Right forelimb (tissue), 1 donor: ENCODE measurements at places on chromosomes 7 and 10.

- DNase-seq = no peak
These were observed 31.4 kb upstream of the BTBD16 start for GRCh38 chr10:122239578-122240257.

DNA sequence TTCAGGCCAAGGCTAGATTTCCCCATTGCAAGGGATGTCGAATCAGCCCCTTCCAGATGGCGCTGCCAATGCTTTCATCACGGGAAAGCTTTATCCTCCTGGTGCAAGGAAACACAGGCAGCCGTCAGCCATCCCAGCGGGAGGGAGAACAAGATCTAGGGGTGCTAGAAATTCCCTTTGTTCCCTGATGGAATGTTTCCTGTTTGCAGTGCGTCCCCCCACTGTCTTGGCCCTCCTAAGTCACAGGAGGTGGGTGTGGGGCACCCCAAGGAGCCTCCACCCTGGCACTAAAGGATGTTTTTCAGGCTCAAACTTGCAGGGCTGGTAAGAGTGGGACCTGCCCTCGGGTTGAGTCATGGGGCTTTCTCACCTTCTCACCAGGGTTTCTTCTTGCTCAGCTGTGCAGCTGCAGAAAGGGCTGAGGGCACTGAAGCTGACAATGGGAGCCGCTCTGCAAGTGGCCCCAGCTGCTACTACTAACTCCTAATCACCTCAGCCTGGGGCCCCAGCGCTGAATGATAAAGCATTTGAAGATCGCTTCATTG lies 103.6 kb downstream of the PRPF18 start:
- no peak for DNase-seq

DNA sequence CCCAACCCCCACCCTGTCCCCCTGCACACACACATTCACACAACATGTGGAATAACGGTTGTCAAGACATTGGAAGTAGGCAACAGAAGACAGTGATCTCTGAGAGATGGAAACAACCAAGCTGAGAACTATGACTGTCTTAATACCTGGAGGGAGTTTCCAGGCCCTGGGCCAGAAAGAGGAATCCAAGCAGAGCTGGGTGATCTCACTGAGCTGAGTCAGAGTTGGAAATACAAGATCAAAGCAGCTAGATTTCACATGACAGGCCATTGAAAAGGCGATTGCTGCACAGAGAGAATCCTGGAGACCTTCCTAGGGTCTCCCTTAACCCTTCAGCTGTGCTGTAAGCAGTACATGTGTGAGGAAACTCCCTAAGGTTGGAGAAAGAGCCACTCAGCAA lies 165.8 kb upstream of the PRSS1 start:
- no peak for DNase-seq

- no peak for DNase-seq
These were observed 161.6 kb downstream of the BICC1 start for GRCh38 chr10:58674251-58674650.

GRCh38 chr10:106508950-106509349 lies 655.6 kb downstream of the SORCS1 start:
- DNase-seq = no peak

- DNase-seq = no peak
These were observed 15.6 kb downstream of the FAM107B start for GRCh38 chr10:14758994-14759664.

DNA sequence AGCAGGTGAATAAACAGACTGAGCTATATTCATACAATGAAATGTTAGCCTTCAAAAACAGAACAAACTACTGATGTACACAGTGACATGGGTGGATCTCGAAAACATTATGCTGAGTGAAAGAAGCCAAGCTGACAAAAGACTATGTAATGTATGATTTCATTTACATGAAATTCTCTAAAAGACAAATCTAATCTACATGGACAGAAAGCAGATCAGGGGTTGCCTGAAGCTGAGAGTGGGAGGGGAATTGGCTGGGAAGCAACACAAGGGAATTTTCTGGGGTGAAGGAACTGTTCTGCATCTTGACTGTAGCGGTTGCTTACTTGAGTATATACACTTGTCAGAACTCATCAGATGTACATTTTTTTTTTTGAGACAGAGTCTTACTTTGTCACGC lies 121.7 kb upstream of the SVIL start:
- no peak for DNase-seq

DNA sequence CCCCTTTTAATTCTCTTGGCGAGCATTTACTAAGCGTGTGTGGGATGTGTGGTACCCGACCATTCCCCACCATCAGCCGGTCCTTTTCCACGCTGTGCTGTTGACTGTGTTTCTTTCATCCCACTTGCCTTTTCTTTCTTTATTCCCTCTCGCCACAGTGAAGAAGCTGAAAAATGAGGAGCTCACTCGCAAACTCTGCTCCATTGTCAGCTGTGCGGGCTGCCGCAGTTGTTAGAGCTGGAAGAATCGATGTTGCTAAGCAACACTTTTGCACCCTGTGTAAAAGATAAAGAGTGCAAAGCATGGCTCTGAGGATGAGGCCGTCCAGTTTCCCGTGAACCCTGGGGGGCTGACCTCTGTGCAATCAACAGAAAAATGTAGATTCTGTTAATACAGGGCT lies 203.1 kb upstream of the NEBL start:
- DNase-seq = no peak

DNA sequence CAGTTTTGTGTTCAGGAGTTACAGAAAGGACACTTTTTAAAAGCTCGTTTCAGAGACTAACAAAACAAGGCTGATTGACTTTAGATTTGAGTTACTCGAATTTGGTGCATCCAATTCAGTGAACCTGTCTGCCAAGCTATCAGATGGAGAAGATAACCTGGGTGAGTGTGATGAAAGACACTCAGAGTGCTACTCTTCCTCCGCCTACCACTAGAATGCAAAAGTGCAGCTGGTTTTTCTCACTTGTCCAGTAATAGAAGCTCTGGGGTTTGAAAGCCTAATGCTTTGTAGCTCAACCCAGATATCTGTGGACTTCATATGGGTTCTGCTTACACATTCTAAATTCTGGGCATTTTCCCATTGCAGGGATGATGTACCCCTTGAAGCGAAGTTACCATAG lies 82.8 kb upstream of the NPY start:
- no peak for DNase-seq

DNA sequence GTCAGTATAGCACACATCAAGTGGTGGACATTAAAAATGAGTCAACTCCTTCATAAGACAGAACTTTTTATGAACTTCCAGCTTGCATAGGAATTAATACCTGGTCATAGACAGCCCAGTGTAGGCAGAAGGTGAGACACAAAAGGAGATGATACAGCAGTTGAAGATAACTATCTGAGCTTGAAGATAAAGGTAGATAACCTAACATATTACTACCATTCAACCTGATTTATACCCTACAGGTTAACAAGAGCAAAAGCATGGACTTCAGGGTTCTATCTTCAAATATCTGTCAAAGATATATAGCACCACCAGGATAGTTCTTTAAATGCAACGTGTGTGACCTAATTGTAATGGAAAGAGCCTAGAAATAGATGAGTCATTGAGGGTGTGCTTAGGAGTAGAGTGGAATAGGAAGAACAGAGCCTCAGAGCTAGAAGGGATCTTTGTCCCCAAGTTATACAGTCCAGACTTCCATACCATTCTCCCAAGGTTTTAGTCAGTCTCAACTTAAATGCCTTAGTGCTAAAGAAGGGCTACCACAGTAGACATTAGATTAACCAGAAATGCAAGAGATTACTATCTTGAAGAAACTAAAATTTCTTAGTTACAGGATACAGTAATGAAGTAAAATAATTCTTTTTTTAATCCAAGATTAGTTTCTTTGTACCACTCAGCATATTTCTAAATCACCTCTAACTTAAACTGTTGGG lies 9.2 kb downstream of the ZNF800 start:
- no peak for DNase-seq

DNA sequence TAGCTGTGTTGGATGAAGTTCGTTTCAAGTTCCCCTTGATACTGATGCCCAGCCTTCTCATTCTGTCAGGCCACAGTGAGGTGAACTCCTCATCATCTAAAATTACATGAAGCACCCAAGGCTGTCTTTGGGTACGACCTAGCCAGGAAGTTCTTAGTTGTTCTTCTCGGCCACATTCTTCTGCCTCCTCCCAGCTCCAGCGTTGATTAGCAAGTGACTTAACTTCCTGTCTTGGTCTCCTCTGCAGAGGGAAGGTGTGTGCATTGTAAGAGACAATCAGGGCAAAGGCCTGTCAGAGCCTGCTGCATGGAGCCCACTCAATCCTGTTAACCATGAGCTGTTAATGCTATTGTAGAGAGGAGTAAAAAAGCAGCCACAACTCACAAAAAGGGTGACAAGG lies 43.2 kb upstream of the CPXM2 start:
- no peak for DNase-seq

GRCh38 chr10:30709700-30710358 lies 80.3 kb upstream of the LYZL2 start:
- no peak for DNase-seq

GRCh38 chr7:70619659-70620058 lies 512.3 kb upstream of the GALNT17 start:
- no peak for DNase-seq

DNA sequence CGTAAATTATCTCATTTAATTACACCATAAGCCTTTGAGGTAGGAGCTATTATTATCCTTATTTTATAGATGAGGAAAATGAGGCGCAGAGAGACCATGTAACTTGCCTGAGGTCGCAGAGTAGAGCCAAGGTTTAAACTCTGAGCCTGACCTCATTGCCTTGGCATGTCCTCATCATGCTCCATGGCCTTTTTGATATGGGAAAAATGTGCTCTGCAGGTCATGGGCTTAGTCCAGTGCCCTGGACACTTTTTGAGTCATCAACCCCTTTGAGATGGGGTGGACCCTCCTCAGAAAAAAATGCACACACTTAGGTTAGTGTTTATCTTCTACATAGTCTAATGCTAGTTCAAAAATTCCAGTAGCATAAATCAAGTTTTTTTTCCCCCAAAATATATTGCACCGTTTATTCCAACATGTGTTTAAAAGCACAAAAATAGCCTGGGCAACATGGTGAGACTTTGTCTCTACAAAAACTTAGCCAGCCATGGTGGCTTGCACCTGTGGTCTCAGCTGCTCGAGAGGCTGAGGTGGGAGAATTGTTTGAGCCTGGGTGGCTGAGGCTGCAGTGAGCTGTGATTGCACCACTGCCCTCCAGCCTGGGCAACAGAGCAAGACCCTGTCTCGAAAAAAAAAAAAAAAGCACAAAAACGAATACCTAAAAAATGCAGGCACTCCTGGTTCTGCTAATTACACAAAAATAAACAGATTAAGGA lies 28.6 kb upstream of the TMEM178B start:
- DNase-seq = no peak

DNA sequence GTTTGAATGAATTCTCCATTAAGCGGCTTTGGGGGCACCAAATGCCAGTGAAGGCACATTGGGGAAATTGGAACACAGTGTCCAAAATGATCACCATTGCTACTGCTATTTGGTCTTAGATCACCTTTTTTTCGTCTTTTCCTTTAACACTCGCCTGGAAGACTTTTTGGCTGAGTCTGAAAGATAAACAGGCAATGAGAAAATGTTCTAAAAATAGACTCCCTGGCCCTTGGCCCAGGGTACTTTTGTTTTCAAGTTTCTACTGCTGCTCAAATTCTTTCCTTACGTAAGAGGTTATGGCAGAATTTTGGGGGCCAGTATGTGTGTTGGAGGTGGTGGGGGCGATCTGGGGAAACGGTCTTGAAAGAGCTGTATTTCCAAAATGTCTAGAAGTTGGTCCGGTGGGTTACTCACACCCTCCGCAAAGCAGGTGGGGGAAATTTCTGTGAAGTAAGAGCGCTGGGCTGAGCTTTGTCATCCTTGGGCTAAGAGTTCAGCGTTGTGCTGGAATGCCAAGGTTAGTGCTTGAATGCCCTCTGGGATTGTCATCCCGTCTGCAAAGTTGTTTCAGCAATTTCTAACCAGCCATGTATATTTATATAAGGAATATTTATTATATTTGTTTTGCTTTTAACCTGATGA lies 1.3 kb upstream of the ITPRIP start:
- no peak for DNase-seq

- no peak for DNase-seq
These were observed 390.7 kb downstream of the INHBA start for GRCh38 chr7:41312235-41312634.

DNA sequence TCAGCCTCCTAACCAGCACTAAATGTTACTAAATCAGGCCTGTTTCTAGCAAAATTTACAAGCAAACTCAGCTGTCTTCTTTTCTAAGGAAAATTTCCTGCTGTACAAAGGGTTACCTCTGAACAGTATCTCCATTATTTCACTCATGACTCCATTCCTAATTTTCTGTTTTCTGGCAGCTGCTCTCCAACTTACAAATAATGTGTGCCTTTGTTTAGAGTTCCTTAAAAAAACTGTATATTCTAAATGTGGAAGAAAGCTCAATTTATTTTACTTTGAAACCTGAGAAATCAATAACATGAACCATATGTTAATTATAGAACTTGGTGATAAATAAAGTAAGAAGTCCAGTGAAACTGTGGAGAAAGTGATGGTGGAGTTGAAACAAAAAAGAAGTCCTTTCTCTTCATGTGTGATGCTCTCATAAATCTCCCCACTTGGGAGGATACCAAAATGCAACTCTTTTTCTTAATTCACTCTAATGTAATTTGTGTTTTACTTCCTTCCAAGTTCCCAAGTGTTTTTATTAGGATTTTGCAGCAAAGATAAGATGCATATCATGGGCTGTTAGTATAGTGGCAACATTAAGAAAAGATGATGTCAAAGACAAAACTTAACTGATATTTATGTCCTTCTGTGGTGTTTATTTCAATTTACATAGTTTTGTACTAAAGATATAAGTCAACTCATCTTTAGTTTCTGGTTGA lies 74.8 kb downstream of the CDK6 start:
- DNase-seq = no peak

DNA sequence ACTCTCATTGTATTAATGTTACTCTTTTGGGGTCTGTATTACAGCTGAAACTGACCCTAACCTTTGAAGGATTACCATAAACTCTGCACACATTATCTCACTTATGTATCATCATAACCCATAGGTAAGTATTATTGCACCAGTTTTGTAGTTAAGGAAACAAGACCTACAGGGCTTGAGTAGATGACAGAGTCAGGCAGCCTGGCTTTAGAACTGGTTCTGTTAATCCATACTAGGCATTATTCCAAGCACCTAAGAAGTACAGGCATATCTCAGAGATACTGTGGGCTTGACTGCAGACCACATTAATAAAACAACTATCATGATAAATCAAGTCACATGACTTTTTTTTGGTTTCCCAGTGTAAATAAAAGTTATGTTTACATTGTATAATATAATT lies 17.1 kb upstream of the AKR1B1 start:
- DNase-seq = no peak

DNA sequence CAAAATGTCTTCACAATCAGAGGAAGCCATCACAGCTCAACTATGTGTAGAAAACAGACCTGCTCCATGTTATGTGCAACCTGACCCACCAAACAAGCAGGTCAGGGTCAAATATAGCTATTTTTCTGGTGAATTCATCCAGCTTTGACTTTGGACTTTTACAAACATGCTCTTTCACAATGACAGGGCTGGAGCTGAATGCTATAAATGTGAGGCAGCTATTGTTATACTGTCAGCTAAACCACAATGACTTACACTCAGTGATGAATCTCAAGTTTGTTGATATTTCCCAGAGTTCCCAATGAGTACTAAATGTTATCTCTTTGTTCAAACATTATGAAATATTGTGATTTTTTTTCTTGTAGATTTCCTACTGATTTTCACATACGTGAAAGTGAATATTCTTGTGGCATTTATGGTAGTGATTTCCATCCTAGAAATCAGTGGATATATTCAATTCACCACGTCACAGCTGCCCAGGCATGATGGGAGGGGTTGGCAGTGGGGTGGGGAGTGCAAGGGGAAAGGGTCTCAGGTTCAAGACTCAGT lies 2.5 kb upstream of the ITIH2 start:
- no peak for DNase-seq
